ENCODE measurements at places on chromosomes 16 and 17.

GRCh38 chr16:77967054-77967904 lies 55.1 kb upstream of the CLEC3A start:
- no peak for DNase-seq

- DNase-seq, result no peak
Observed at GRCh38 chr16:27214084-27214961, 11.0 kb downstream of the KDM8 start.

DNA sequence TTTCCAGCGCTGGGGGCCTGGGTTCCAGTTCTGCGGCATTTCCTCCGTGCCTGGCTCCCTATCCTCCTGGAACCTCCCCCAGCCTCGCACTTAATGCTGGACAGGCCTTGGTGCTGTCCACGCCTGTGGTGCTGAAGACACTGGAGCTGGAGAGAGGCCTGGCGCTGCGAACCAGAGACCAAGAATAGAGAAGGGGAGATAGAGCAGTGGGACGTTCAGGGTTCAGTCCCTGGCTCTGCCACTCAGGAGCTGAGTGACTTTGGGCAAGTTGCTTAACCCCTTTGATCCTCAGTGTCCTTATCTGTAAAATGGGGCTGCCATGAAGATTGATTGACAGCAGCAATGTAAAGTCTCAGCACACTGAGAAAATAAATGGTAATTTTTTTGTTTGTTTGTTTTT lies 11.9 kb downstream of the SBK1 start:
- no peak for DNase-seq

DNA sequence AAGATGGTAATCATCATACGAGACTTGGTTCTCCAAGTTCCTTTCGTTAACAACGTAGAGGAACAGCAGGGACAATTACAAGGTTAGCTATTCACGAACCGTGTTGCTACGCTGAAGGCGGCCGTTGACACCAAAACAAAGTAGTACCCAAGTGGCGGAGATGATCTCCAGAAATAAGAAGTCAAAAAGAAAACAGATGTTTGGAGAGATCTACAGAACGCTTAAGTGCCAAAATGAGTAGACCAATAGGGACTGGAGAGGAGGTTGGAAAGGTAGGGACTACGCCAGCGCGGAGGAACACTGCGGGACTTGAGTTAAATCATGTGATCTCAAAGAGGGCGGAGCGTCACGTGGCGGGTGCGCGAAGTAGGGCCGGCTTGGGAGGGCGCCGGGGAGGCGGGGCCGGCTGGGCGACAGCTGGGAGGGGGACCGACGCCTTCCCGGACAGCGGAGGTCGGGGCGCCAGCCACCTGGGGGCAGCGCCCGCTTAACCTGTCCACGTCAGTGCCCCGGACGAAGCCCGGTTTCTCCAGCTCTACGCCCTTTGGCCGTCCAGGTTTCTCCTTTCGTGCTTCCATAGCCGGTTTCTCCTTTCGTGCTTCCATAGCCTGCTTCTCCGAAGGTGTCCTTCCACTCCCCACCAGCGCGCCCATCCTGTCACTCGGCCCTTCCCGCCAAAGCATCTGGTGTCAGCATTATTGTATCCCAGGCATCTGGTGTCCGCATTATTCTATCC lies 636 bp upstream of the GABARAP start:
- peak; percentile 91 for DNase-seq

- DNase-seq, result no peak
Observed at GRCh38 chr17:58538811-58539409, 24.5 kb upstream of the MTMR4 start.

DNA sequence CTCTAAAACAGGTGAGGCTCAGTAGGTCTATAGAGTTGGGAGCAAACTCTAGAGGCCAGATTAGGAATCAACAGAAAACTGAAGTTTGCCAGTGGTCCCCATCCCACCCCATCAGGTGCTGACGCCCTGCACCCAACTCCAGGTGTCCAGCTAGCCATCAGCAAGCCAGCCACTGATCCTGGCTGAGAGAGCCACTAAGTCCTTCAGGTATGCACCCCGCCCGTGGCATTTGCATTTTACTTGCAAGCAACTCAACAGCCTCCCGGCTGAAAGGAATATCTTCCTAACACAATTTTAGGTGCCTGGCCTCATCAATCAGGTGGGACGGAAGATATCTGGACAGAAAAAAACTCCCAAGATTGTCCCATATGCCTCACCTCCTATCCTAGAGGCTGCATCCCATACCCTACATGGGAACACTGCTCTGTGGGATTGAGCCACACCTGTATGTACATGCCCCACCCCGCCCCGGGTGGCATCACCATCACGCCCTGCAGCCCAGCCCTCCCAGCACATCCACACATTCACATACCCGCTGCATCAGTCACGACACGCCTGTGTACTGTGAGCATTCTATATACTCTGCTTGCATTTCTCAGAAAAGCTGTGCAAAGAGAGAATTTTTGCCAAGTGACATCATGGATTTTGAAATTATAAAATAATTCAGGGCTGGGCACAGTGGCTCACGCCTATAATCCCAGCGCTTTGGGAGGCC lies 8.3 kb downstream of the OTOP3 start:
- no peak for DNase-seq

DNA sequence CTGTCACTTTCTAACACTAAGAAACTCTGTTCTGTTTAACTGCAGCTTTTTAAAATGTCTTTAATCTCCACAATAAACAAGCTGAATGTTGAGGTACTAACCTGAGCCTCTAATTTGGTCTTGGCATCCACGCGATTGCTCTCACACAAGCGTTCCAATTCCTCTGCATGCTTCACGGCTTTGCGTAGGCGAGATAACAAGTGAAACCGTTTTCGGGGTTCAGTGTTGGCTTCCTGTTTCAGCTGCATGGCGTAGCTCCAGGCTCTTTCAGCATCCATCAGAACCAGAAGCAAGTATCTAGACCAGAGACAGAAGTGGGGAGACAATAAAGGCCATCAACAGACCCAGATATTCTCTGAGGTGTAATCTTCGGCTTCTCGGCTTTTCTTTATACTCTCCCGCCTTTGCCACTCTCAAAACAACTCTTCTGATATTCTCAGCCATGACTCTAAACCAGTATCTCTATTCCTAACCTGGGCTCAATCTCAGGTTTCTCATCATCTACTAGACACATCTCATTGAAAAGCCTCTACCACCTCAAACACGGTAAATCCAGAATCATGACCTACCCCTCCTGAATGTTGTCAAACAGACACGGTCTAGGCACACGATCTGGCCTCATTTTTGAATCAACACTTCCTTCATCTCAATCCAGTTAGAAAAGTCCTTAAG lies 8.3 kb downstream of the SRP68 start:
- DNase-seq, result peak; percentile 40

Measured in stimulated activated CD4-positive, alpha-beta T cell treated with anti-CD3 and anti-CD28 coated beads, Interleukin-4, amount 100 ng/mL, for 4 hours (primary cell).